ENCODE measurements at places on chromosomes 5 and 9. TPM values are rescaled to one million over a fixed set of nuclear protein-coding genes. Genes with fewer than 3 reads are reported as not detected.

DNA sequence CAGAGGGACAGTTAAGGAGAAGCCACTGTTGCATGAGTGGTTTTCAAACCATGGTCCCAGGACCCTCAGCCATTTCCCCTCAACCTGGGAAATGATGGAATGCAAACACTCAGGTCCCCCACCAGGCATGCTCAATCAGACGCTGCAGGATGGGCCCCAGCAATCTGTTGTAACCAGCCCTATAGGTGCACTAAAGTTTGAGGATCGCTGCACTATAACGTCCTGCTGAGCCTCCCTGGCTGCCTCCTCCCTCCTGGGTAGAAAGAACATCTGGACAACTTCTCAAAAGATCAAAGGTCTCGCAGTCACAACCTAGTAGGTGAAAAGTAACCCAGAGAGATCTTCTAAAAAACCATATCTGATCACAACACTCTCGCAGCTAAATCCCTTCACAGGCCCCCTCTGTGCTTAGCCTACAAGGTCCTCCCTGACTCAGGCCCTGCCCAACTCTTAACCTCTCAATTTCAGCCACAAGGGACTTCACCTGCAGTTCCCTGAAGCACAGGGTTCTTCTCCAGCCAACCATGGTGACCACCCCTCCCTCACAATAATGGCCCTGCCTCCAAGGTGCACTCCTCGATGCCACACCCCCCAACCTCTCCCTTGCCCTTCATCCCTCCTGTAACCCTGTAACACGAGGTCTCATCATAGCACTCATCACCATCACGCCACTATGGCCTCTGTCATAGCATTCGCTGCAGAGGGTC, 3.5 kb downstream of the SHB start:
- no peak for DNase-seq

DNA sequence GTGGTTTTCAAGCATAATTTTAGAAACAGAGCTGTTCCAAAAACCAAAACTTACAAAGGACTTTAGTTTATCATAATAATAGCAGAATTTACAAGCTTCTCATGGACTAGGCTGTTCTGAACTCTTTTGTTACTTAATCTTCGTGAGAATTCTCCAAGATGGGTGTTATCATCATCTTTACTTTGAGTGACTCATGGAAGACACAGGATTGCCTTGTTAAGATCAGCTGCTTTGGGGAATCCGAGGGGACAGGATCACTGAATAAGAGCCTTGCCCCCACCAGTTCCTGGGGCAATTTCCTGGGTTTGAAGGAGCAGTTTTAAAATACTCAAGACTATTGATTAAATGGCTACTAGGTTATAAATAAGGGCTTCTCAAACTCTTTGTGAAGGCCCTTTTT, 80.5 kb downstream of the CFAP90 start:
- DNase-seq: no peak

DNA sequence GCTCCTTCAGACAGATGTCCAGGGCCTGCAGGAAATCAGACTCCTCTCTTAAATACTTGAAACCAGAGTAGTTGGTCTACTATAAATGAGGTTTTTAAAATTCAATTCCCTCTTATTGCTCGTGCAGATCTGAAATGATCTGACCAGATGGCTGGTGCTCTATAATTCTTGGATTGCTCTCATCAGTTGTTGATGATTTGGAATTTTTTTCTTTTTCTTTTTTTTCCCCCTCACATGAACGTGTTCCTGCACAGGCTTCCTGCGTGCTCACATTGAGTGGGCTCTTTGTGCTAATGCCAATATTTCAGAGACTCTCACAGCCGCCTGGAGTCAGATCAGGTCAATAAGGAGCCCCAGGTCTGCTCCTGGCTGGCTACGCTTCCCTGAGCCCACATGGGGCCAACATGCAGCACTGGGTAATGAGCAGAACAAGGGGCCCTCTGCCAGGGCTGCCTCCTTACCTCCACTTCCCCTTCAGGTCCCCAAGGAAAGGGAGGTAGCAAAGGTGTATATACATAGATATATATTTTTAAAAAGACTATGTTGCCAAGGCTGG, 82.0 kb downstream of the SIL1 start:
- DNase-seq: no peak

The TJP2 gene
- total RNA-seq: 3.2 TPM

DNA sequence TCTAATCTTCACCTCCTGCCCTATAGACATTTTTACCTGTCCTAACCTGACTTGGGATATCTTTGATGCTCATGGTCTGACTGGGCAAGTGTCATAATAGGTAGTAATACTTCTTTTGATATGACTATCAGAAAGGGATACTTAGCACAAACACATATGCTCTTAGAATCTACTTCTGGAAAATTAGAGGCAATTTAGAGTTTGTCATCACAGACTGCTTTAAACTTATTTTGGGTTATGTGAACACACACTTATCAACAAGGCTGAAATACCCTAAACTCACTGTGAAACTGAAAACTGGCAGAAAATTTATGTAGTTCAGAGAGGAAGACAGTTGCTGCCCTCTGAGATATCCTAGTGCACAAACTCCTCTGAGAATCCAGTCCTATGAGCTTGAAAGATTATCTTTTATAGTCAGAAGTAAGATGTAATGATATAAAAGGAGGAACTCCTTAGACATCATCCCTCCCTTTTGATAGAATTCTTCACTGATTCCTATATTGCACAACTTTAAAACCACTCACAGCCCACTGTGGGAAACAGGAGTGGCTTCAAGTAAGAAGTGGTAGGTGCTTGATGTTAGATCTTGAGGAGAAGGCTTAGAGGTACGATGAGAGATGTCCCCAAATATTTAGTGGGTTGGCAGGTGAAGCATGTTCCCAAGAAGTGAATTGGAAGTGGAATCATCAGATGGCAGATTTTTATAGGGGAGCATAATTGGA, 273.3 kb downstream of the MAN2A1 start:
- no peak for DNase-seq

- no peak for DNase-seq
Measured at GRCh38 chr5:149310947-149311658, 34.2 kb upstream of the GRPEL2 start.

GRCh38 chr5:78102500-78102899, 192.0 kb downstream of the AP3B1 start:
- no peak for DNase-seq

- no peak for DNase-seq
Measured at GRCh38 chr5:82375488-82376244, 97.5 kb upstream of the RPS23 start.

- DNase-seq: no peak
Measured at GRCh38 chr5:35356725-35357124, 126.4 kb upstream of the PRLR start.

GRCh38 chr9:124429530-124429867, 14.3 kb upstream of the PSMB7 start:
- DNase-seq: no peak

Data from activated naive CD8-positive, alpha-beta T cell treated with anti-CD3 and anti-CD28 coated beads, Interleukin-2, amount 10 ng/mL, durations not matched to agents 7 days and 5 days (primary cell).